ENCODE measurements at places on chromosomes 7 and 10. TPM values are rescaled to one million over a fixed set of nuclear protein-coding genes. Genes with fewer than 3 reads are reported as not detected.

- no peak for DNase-seq
Observed at GRCh38 chr7:85004402-85004801, 182.5 kb downstream of the SEMA3D start.

ACTR1A gene
- 79.6 TPM for polyA plus RNA-seq

OPN1SW gene
- polyA plus RNA-seq = 1.2 TPM

STX1A gene
- 12.7 TPM for polyA plus RNA-seq

DNA sequence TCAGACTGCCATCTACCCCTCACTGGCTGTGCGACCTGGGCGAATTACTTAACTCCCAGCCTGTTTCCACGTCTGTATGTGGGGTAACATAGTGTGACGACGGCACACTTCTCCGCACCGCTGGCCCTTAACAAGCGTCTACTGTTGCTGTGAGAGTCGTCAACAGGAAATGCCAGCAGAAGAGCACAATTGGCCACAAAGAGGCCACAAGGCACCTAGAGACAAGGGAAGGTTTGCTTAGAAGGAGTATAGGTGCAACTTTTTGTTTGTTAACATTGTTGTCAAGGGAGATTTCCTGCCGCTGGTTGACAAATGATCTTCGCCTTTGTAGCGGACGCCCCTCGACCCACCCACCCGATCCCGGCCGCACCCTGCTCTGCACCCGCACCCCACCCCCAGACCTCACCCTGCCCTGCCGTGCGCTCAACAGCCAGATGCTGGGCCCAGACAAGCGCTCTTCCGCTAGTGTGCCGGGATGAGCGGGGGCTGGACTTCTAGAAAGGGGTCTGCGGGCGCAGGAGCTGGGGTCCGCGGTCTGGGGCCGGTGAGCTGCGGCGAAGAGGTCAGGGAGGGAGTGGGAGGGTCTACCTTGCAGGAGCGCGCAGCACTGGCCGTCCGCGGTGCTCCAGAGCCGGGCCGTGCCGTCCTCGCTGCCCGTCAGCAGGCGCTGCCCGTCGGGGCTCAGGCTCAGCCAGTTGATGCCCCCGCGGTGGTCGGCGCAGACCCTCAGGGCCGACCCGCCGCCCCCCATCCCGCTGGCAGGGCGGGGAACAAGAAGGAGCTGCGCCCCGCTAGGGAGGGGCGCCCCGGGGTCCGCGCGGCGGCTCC lies 785 bp downstream of the WDR86 start:
- no peak for DNase-seq

ARL5B gene
- polyA plus RNA-seq = 53.0 TPM

DNA sequence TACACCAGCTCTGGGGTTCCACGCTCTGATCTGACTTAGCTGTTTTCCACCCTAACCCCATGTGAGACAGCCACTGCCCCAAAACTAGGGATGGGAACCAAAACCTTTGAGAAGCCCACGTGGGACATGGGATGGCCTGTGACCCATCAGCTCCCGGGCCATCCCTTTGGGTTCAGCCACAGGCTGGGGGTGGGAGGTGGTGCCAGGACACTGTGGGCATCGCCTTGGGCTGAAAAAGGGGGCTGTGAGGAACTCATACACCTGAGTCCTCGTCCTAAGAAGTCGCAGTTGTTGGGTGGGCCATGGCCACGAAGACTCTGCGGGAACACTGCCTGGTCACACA lies 379.1 kb downstream of the DNAJB6 start:
- no peak for DNase-seq

TET1 gene
- 15.0 TPM for polyA plus RNA-seq

GNAT3 gene
- polyA plus RNA-seq = not detected

BPGM gene
- 43.3 TPM for polyA plus RNA-seq

DNA sequence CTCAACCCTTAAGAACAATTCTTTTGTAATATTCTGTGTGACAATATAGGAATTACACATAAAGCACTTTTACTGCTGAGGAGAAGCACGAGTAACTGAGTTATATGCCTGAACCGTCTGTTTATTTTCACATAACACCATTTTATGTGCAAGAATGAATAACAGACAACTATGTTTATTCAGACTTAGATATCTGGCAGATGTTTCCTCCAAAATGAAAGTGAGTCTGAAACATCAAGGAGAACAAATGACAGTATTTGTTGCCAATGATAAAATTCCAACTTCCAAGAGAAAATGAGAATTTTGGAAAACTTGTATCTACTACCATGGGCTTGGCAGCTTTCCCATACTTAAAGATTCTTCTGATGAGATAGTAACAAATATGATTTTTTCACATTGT lies 51.4 kb downstream of the DNMBP start:
- DNase-seq = peak; percentile 87

GRCh38 chr7:2312267-2312929 lies 1.8 kb downstream of the SNX8 start:
- DNase-seq = no peak
